Skeletal muscle cell (primary cell): ENCODE measurements at places on chromosomes 6 and 20.
A peak's percentile ranks its signal among the peaks of the same experiment; 100 is the strongest.

- DNase-seq: no peak
Observed at GRCh38 chr20:45503403-45503802, 12.0 kb downstream of the SPINT3 start.

- no peak for DNase-seq
Observed at GRCh38 chr6:170372380-170373325, 66.1 kb downstream of the FAM120B start.

- DNase-seq: no peak
Observed at GRCh38 chr20:45626540-45626939, 3.0 kb upstream of the WFDC10A start.

DNA sequence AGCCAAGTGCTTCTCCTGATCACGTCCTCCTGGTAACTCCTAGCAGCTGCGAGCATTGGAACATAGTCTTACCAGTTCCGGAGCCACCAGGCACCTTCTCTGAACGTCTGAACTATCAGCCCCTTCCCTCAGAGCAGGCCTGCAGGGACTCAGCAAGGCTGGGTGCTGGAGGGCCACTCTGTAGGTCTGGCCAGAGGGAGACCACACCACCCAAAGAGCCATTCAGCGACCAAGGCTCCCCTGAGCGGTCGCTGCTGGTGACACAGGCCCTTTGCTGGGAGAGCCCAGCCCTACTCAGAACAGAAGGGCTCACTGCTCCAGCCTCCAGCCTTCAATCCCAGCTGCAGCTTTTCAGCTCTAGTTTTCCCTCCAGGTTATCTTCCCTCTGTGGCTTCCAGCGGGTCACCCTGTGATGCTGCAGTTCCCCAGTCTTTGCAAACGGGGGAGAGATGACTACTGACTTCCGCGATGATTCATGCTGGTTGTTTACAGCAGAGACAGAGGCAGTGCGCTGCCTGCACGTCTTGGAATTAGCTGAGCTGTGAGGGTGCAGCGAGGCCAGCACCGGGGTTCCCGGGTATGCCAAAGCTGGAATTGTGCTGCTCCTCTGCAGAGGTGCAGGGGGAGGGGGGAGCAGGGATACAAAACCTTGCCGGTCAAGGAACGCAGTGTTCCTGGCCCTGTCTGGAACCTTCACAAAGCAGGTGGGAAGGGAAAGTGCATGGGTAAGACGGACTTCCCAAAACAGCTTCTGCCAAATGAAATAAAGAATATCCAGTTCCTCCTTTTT, 161.4 kb downstream of the LY86 start:
- DNase-seq: peak; percentile 68

GRCh38 chr20:55740076-55740475, 265.2 kb downstream of the CBLN4 start:
- no peak for DNase-seq

DNA sequence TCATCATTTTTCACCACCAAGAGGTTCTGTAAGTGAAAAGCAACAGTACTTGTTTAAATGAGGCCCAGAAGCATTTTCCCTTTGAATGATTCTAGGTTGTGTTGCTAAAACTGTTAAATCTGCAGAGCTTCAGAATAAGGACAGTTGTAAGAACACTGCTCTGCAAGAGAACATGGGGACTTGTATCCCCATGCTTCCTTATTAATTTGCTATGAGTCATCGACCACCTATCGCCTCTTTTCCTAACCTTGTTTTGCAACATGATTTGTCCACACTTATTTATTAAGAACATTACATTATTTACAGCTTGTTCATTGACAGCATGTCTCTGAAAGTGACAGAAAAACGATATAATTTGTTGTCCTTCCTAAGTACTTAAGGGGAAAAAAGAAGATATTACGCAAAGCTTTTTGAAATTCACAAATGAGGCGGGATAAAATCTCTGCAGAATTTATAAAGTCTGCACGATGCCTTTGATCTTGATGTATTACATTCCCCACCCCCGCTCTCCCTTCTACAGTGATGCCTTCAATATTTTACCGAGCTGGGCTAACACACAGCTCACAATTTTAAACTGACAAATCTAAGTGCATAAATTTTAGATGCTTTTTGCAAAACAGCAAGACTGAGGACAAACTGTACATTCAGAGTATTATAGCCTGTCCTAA, 220.0 kb upstream of the SPTLC3 start:
- DNase-seq: no peak

DNA sequence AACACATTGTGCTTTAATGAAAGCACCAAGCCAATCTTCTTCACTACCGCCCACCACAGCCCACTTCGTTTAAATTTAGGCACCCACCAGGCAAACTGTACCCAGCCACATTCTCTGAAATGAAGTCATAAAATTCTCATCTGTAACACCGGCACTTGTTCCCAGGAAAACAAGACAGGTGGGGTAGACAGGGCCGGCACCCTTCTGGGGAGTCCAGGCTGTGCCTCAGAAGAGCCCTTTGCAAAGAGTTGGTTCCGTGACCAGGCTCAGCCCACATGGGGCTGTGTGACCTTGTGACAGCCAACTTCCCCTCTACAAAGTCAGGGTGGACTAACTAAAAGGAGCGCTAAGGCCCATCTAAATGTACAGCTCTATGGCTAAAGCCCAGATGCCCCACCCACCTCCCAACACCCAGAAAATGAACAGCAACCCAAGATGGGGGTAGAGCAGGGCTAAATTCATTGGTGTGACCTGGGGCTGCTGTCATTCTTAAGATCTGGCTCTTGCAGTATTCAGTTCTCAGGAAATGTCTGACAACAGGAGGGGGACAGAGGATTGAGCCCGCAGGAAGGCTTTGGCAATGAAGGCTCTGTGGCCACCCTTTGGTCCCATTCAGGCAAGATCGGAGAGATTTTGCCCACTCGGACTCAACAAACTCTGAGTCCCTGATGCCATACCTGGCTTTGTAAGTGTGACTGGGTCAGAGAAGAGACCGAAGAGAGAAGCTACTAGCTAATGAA, 56.7 kb downstream of the TRERF1 start:
- DNase-seq: no peak

- DNase-seq: no peak
Observed at GRCh38 chr20:2178318-2179232, 76.9 kb downstream of the STK35 start.
